SHP77 (cell line): ENCODE measurements at places on chromosomes 1 and 21.

- DNase-seq: no peak
Observed at GRCh38 chr1:53305650-53306049, 22.2 kb downstream of the LRP8 start.

DNA sequence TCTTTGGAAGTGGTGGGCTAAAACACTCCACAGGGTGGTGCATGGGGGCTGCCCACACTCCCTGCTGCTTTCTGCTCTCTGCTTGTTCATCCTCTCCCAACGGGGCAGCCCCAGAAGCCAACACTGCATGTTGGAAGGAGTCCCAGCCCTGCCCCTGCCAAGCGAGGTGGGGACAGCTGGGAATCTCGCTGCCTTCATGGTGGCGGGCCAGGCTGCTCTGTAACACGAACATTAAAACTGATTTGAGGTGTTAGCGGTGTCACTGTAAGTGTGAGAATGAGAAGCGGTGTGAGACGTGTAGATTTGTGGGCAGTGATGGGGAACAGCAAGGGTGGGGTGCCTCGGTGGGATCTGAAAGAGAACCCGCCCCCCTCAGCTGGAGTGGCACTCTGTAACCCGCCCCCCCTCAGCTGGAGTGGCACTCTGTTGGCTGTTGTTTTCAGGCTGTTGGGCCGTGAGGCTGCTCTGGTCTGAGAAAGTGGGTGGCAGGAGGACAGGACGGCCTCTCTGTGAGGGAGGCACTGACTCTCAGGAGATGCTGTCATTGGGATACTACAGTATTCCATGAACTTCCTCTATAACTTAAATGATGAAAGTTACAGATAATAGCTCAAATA, 80.9 kb downstream of the PCBP3 start:
- DNase-seq: no peak

DNA sequence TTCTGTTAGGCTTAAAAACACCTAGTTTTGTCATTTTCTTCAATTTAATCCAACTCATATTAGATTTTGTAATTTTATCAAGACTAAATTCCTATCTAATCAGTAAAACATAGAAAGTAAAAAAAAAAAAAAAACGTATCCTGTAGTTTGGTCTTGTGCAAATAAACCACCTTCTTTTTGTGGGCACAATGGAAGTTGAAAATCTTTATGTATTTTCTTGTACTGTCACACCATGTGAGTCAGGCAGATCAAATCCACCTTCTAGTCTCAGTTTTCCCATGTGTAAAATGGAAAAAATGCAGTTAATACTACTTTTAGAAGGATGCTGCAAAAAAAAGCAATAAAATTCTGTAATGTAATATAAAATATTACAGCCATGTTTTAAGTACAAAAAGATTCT, 129.8 kb downstream of the CYYR1 start:
- no peak for DNase-seq

GRCh38 chr1:170555370-170555769, 23.4 kb downstream of the GORAB start:
- no peak for DNase-seq

DNA sequence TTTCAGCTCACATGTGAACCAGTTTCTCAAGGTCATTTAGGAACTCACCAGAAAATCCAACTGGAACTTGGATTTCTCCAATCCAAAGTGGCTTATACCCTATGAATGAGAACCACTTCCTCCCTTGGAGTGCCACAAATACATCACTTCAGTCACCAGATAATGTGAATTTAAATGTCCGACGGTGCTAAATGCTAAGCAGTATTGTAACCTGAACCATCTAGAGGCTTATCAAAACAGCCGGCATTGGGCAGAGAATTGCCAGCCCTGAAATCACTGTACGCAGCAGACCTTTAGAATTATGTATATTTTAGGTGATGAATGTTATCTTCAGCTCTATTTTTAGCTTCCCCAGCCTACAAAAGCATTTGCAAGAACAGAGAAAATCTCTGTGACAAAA, 76.8 kb upstream of the COX20 start:
- DNase-seq: no peak

- DNase-seq: no peak
Observed at GRCh38 chr1:214506972-214507431, 44.4 kb downstream of the PTPN14 start.

GRCh38 chr1:116899529-116899928, 10.2 kb upstream of the PTGFRN start:
- no peak for DNase-seq

DNA sequence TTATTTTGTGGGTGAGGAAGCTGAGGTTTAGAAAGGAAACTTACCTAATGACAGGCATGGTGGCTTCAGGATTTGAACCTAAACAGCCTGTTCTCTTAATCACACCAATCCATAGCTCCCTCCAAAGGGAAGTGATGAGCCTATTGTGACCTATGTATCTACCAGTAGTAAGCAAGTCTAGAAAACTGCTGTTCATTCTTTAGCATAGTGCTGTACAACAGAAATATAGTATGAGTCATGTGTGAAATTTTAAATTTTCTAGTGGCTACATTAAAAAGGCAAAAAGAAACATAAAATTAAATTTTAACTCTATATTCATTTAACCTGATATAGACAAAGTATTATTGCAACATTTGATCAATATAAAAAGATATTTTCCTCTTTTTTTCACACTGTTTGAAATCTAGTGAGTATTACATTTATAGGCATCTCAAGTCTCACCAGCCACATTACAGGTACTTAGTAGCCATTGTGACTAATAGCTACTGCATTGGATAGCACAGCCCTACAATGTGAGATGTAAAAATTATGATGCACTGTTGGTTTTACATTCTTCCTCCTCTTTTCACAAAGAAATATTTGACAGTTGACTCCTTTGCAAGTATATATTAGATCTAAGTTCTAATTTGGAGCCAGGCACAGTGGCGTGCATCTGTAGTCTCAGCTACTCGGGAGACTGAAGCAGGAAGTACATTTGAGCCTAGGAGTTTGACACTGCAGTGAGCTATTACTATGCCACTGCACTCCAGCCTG, 16.6 kb downstream of the IPO9 start:
- no peak for DNase-seq

GRCh38 chr1:29984862-29985605, 738.4 kb downstream of the MATN1 start:
- no peak for DNase-seq

- DNase-seq: no peak
Observed at GRCh38 chr1:183912265-183912886, 107.5 kb downstream of the RGL1 start.

DNA sequence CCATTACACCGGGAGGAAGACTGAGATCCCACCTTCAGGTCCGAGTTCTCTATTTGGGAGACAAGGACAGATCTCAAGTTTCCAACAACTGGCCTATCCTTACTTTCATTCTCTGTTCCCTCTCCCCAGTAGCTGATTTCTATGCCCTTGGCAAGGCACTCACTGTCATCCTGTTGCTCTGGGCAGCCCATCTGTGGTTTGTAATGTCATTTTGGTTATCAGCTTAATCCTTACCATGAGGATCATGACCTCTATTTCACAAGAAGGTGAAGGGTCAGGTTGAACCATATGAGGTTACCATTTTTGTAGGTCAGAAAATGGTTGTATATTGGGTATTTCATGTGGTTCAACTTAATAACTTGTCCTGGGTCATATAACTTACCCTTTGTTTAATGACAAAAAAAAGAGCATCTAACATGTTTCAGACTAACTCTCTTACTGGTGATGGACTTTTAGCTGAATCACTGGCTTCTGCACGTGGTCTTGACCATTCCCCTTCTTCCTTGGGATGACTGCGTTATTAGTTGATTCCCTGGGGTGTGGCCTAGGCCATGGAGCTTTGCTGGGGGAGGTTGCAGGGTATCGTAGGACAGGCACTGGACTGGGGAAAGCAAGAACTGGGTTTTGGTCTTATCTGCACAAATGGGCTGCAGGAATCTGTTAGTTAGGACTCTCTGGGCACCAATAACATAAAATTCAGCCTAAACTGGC, 120.2 kb downstream of the ACTL8 start:
- no peak for DNase-seq

GRCh38 chr1:153683854-153684253, 5.4 kb downstream of the NPR1 start:
- DNase-seq: no peak

- no peak for DNase-seq
Observed at GRCh38 chr1:201769966-201770365, 59.0 kb upstream of the IPO9 start.

- DNase-seq: no peak
Observed at GRCh38 chr21:16841975-16842695, 670.7 kb upstream of the CXADR start.

DNA sequence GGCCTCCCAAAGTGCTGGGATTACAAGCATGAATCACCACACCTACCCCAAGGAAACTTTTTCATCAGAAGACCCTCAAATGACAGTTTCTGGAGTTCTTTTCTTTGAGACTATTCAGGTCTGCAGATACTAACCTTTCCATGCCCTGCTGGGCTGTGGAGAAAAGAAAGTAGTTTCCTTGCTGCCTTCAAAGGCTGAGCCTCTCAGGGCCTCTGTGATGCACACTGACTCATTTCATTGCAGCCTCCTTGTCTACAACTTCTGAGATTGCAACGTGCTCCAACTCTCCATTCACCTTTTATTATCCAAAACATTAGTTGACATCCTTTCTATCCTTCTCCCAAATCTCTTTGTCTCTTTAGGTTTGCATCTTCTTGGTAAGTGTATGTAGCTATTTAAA, 8.8 kb upstream of the SAMSN1 start:
- DNase-seq: no peak

- no peak for DNase-seq
Observed at GRCh38 chr21:40680311-40680710, 166.6 kb downstream of the DSCAM start.

DNA sequence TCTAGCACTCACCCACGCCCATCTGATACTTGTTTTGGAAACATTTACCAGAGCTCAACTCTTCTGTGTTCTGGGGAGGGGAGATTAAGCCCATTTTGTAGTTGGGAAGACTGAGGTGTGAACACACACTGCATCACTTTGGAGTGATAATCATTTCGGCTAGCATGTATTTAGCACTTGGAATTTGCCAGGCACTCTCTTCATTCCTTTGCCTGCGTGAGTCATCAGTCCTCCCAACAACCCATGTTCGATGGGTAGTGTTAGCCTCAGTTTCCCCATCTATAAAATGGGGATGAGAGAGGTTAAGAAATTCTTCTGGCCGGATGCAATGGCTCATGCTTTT, 182.8 kb upstream of the TMEM51 start:
- no peak for DNase-seq

- no peak for DNase-seq
Observed at GRCh38 chr1:8435569-8436071, 117.7 kb downstream of the SLC45A1 start.

DNA sequence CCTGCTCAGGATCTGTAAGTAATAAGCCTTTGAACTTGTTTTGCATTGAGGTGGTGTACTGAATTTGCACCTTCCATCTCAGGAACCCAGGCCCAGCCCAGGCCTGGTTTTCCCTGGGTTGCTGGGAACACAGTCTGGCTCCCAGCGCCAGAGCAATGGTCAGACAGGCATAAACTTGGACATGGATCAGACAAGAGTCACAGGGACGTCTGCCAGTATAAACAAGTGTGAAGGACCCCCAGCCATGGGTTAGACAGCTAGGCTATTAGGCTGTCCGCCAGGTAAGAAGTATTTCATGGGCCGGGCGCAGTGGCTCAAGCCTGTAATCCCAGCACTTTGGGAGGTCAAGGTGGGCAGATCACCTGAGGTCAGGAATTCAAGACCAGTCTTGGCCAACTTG, 5.5 kb downstream of the IFNLR1 start:
- no peak for DNase-seq

GRCh38 chr1:208172423-208173145, 71.6 kb downstream of the PLXNA2 start:
- no peak for DNase-seq

DNA sequence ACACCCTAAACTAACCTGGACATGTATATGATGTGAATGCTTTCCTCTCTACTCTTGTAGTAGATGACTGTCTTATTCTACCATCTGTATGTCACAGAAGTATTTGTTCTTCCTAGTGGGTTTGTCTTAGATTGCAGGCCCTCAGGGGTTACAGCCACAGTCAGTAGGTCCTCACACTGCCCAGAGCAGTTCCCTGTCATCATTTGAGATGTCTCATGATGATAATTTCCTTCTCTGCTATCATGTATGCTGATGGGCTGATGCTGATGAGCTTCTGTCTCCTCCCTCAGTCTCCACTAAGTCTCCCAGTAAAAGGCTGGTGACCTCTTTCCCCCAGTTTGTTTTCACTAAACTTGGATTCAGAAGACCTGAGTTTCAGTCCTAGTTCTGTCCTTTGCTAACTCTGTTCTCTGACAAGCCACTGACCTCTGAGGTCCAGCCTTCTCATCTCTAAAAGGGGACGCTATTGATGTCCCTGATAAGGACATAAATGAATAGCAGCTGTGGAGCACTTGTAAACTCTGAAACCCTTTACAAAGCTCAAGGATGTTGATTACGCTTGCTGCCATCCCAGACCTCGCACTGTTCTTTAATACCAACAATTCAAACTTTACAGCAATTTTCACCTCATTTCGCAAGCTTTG, 3.1 kb upstream of the ETV3 start:
- DNase-seq: no peak

DNA sequence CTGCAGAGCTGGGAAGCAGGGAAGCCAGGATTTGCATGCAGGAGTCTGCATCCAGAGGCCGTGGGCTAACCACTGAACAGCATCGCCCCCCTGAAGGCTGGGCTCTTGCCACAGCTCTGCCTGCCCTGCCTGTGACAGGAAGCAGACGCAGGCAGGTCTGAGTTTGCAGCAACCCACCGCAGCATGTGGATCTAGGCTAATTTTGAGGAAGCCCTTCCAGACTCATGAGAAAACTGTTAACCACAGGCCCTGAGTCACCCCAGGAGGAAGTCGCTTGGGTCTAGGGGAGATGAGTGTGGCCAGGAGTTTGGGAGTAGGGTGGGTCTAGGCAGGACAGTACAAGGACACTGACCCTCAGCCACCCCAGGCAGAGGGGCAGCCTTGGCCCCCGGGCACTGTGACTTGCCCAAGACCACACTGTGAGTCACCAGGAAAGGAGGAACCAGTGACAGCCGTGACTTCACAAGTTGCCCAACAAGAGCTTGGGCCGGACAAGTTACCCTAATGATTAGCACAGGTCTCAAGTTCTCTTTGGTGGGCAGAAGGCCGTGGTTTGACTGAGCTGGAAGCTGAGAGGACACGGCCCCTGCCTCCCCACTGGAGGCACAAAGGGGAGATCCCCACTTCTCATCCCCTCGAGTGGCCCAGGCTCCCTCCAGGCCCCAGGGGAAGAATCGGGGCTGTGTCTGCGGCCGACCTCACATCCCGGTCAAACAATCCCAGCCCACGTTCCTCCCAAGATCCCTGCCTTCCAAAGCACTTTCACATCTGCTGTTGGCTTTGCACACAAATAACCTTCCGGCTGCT, 826 bp downstream of the LAPTM5 start:
- DNase-seq: no peak

- DNase-seq: no peak
Observed at GRCh38 chr1:108194051-108194450, 6.1 kb downstream of the SLC25A24 start.

- DNase-seq: no peak
Observed at GRCh38 chr1:36143424-36143823, 5.9 kb downstream of the TRAPPC3 start.
